ENCODE measurements at places on chromosomes 2 and 18.

DNA sequence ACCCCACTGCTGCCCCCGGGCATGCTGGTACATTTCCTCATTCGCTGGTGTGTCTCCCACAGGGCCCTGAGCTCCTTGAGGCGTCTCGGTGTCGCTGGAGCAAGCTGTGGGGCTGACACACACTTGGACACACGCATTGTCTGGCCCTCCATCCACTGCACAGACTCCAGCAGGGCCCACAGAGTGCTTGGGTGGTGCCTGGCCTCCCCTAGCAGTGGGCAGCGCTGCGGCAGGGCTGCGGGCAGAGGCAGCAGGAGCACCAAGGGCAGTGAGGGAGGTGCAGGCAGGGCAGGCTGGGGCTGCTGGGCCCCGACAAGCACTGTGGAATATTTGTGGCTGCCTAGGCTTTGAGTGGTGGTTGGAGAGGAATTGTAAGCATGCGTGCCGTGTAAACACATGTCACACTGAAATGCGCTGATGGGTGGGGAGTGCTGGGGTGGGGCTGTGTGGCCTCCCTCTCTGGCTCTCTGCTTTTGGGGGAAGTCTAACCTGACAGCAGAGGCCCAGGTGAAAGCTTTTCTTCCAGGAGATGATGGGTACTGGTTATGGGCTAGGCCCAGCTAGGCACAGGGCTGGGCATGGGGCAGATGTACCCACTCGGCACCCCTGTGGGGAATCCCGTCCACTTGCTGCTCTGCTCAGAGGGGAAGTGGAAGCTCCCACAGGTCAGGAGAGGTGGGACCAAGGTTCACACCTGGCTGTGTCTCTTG, 55.5 kb upstream of the HS6ST1 start:
- no peak for DNase-seq

DNA sequence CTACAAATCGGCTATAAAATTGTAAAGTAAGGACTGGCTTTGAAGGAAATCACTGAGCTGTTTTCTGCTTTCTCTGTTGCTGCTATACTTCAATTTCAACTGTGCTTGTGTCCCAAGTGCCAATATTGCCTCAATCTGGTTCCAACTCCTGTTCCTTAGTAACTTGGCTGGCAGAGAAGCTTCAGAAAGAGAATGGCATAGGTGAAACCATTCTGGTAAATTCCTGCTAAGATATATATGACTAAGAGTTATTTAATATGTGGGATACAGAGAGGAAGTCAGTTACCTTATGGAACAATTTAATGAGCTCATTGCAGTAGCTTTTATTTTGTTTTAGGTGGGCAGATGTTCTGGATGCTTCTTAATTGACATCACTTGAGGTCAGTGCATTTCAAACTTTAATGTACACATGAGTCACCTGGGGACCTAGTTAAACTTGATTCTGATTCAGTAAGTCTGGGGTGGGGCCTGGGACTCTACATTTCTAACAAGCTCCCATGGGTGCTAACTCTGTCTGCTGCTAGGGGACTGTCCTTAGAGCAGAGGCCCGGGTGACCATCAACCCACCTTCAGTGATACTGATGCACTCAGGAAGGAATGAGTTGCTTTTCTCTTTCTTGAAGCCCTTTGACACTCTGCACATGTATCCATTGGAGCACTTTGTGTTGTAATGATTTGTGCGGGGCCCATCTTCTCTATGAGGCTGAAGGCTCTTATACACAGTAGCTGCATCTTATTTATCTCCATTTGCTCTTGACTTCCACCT, 47.6 kb downstream of the LIPG start:
- peak; percentile 18 for DNase-seq

GRCh38 chr2:62254424-62255266, 58.7 kb downstream of the B3GNT2 start:
- no peak for DNase-seq

DNA sequence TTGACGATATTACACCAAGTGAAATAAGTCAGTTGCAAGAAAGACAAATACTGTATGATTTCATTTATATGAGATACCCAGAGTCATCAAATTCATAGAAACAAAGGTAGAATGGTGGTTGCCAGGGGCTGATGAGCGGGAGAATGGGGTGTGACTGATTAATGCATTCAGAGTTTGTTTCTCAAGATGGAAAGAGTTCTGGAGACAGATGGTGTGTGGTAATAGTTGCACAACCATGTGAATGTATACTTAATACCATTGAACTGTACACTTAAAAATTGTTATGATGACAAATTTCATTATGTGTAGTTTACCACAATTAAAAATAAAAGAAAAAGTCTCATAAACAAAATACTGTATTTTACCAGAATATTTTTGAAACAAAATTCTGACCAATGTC, 117.3 kb downstream of the PIGN start:
- no peak for DNase-seq

DNA sequence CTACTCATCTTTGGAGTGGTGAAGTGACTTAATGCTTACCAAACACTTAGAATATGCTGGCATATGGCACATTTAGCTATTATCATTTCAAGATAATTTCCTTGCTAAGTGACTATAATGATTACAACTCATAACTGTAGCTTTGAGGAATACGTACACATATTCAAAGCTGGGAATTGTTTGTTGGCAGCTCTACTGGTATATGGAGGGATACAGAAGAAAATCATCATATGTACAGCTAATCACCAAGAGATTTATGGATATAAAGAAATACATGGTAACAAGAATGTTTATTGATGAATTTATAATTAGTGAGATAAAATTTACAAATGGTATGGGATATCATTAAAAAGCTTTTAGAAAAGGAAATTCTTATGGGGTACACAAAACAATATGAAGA, 207.2 kb downstream of the GALNT13 start:
- DNase-seq, result no peak

GRCh38 chr2:189285962-189286645, 106.5 kb upstream of the COL5A2 start:
- peak; percentile 85 for DNase-seq

DNA sequence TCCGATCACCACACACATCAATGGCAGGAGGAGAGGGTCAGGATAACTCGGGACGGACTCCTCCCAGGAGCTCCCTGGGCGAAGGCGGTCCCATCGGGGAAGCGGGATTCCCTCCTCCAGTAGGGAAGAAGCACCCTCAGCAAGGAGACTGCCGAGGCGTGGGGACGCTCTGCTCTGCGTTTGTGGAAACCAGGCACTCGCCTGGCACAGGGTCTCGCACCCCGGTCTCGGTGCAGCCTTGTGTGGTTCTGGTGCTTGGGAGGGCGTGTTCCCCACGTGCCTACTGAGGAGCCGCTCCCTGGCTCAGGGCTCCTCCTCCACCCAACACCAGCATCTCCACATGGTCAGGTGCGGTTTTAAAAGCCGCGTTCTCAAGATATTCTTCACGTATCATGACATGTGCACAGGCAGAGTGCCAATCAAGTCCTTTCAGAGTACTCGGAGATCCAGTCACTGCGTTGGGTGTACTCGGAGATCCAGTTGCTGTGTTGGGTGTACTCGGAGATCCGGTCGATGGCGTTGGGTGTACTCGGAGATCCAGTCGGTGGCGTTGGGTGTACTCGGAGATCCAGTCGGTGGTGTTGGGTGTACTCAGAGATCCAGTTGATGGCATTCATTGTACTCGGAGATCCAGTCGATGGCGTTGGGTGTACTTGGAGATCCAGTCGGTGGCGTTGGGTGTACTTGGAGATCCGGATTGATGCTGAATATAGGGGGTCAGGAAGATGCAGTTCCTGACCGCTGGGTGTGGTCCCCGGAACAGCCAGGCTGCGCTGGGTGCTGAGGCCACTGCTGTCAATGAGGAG, 117.5 kb downstream of the RTP5 start:
- no peak for DNase-seq

GRCh38 chr2:157061799-157062198, 195.7 kb upstream of the GALNT5 start:
- DNase-seq, result no peak

DNA sequence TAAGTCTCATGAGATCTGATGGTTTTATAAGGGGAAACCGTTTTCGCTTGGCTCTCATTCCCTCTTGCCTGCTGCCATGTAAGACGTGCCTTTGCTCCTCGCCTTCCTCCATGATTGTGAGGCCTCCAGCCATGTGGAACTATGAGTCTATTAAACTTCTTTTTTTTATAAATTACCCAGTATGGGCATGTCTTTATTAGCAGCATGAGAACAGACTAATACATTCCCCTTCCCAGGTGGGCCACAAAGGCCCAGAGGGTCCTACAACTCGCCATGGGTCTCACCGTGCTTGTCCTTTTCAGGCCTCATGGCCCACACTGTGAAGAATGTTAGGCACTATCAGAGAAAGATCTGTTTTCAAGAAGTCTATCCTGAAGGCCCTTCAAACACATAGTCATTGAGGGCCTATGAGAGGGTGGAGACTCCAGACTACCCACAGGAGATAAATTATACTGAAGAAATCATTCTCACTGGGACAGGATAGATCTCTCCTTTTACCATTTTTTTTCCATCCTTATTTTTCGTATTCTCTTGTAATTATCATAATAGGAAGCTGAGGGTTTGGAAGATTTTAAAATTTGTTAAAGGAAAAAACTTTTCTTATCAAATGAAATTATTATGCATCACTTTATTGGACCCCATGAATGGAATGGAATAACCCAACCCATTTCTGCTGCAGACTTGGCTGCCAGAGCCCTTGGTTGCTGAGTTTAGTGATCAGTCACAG, 91.0 kb upstream of the MSH2 start:
- no peak for DNase-seq

GRCh38 chr2:218081695-218082094, 12.6 kb downstream of the RUFY4 start:
- peak; percentile 33 for DNase-seq

Data from HS-5 (cell line).